ENCODE measurements at places on chromosomes 3 and 15.

GRCh38 chr3:68142441-68142840, 488.0 kb upstream of the SUCLG2 start:
- DNase-seq, result no peak

GRCh38 chr3:57974796-57975388, 33.3 kb upstream of the FLNB start:
- DNase-seq, result no peak

DNA sequence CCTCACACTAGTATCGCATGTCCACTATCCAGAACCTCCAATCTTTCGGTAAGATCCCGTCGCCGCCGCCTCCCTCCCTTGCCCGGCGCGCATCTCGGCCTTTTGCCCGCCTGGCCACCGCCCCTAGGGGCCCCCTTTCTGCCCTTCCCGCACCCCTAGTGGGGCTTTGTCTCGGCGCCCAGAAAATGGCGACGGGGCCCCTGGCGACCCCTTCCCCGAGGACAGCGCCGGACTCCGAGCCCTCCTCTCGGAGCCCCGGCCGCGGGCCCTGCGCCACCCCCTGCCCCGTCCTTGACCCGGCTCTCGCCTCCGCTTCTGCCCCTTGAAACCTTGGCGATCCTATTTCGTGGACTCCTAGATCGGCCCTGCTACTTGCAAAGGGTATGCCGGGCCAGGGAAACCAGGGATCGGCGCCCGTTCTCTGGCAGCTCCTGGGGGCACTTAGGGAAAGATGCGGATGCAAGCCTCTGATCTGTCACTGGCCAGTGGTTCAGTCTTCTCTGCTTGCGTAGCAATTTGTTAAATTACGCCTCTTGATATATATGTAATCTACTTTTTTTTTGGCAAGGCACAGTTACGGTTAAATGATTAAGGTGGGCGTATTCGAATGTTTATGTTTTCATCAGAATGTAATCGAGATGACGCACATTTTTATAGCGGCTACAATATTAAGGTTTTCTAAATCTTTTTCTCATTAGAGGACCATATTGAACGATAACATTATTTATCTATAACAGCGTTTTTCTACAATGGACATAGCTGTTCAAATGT, 603 bp downstream of the EIF1B start:
- peak; percentile 71 for DNase-seq

DNA sequence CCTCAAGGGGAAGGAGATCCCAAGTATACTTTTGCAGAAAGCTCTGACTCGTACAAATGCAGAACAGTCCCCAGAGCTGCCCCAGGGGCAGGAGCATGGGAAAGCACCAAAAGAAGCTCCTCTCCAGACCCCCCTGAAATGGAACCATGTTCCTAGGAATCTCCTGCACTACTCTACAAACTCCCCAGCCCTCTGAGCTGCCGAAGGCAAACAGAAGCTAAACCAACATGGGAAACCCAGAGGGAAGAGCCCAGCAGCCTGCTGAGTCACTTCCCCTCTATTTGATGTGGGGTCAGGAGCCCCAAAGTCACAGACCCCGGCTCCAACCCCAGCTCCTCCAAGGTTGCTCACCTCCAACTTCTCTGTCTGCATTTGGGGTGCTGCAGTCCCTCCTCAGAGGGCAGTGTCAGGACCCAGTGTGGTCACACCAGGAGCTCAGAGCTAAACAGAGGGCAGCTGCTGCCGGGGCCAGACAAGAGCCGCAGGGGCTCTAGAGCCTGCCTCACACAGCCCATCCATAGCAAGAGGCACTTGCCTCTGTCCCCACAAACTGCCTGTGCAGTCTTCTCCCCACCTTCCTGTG, 3.8 kb upstream of the PLXNA1 start:
- DNase-seq, result no peak

DNA sequence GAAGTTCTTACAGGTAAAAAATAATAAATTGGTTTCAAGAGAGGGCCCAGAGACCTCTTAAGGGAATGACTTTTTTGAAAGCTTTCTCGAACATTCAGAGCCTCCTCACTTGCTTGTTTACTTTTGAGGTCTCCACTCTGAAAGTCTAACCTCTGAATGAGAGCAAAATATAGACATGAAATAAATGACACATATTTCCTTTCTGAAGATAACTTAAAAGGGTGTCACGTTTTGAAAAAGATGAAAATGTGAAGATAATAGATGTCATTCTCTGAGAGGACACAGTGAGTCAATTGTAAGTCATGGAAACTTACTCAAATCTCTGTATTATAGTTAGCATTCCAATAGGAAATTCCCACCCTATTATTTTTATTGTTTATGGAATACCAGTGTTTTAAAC, 44.6 kb downstream of the HACD2 start:
- no peak for DNase-seq

- DNase-seq, result no peak
These were observed 244.3 kb downstream of the NTRK3 start for GRCh38 chr15:88012233-88012632.

- no peak for DNase-seq
These were observed 54.2 kb downstream of the FLNB start for GRCh38 chr3:58062472-58062871.

DNA sequence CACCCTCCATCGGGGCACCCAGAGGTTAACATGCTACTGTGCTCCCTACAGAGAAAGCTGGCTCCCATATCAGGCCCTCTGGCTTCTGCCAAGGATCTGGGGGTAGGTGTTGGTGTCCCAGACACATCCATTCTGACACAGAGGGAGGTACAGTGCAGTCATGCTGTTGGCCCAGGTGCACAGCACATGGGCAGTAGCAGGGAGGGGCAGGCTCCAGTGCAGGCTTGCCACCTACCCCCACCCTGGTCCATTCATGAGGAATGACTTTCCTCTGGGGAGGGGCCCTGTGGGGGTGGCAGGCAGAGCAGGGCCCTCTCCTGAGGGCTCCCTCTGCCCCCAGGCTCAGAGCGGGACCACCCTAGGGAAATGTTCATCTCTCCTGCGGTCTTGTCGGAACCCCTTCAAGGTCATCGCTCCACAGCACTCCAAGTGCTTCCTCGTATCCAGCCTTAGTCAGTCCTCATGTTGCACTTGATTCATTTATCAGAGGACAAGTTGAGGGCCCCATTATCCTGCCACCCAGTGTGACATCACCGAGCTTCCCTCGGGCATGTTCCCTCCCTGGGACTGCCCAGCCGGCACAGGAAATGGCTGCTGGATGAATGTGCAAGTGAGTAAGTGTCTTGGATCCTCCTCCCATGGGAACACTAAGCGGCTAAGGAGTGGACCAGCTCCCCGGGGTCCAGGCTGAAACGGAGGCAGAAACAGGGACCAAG, 10.0 kb downstream of the DUSP7 start:
- peak; percentile 91 for DNase-seq

DNA sequence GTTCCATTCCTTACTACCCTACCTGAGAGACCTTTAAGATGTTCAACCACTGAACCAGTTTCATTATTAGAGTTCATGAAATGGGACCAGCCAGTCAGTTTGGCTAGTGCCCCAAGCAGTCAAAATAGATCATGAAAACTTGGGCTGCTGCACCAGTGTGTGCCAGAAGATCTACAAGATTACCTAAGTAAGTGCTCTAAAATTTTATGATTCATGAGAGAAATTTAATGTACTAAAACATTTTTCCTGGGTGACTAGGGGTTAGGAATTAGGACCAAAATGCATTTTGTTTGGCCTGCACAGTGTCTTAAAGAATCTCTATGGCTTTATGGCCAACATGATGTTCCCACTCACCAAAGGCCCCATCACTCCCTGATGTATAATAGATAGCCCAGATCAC, 214.7 kb downstream of the ATP8B4 start:
- no peak for DNase-seq

GRCh38 chr3:87836026-87836425, 222.8 kb downstream of the CGGBP1 start:
- no peak for DNase-seq

Data from aorta (tissue), 5 donors.